Erythroblast (primary cell): ENCODE measurements at places on chromosomes 12 and 14.

- no peak for DNase-seq
These were observed 13.6 kb upstream of the GPR68 start for GRCh38 chr14:91258011-91258618.

GRCh38 chr12:110349514-110350151, 53.9 kb downstream of the ANAPC7 start:
- no peak for DNase-seq

- no peak for DNase-seq
These were observed 66.5 kb downstream of the PUS7L start for GRCh38 chr12:43692064-43692463.

GRCh38 chr12:80551897-80552296, 107.9 kb downstream of the PTPRQ start:
- no peak for DNase-seq

DNA sequence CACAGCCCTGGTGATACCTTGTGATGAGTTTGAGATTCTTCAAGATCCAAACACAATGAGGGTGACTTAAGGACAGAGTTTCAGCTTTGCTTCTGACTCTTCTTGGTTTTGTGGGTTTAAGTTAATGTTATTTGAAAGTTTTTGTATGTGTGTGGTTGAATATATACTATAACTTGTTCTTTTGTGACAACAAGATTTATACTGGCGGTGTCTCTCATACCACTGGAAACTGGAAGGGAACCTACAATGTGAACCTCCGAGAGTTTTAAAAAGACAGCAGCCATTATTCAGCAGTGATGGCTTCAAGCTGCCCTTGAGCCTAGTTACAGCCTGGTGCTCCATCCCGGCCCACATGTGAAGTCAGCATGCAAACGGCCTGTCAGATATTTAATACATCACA, 87.9 kb upstream of the IGF1 start:
- no peak for DNase-seq

DNA sequence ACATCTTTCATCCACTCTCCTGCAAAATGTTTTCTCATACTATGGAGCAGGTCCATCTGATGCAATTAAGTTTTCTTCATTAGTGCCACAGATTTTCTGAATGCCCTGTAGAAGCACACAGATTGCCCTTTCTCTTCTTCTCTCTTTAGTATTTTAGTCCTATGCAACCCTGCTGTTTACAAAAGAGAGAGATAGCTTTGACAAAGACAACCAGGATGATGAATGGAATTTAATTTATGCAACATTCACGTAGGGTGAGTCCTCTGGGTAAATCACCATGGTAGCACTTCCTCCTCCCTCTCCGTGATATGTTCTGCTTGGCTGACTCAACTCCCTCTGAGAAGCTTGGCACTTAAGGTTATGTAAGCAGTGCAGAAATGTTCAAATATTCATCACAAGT, 400.9 kb upstream of the PDE3A start:
- DNase-seq = no peak

- no peak for DNase-seq
These were observed 37.1 kb downstream of the LMO3 start for GRCh38 chr12:16568873-16569272.

DNA sequence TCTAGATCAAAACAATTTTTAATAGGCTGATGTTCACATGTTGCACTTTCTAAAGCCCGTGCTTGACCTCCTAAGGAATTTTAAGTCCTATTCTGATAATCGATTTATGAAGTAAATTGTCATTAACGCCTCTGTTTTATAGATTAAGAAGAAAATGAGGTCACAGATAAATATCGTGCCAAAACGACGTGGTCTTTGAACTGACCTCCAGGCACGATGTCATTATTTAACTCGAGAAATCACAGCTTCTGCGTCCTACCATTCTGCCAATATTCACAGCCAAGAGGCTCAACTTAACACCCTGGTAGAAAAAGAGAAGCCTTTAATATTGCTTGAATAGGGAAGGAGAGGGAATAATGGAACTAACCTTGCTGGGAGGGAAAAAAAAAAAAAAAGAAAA, 888 bp upstream of the EEA1 start:
- DNase-seq = peak; percentile 40

GRCh38 chr12:105474672-105475071, 144.2 kb downstream of the C12orf75 start:
- DNase-seq = no peak

GRCh38 chr14:103504991-103505565, 17.6 kb downstream of the CKB start:
- no peak for DNase-seq

DNA sequence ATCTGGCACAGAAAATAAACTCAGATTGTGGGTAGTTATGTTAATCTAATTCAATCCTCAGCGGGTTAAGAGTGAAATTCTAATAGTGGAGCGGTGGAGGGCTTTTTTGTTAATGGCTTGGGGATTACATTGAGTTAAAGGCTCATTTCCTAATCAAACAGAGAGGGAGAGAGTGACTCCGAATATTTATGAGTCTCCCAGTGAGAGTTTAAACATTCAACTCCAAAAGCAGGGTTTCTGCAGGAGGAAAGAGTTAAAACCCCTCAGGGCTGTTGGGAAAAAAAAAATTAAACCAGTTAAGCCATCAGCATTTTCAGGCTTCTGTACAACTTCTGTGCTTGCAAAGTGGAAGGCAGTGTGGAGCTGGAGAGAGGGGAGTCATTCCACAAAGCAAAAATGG, 62.1 kb upstream of the ESRRB start:
- DNase-seq = no peak

DNA sequence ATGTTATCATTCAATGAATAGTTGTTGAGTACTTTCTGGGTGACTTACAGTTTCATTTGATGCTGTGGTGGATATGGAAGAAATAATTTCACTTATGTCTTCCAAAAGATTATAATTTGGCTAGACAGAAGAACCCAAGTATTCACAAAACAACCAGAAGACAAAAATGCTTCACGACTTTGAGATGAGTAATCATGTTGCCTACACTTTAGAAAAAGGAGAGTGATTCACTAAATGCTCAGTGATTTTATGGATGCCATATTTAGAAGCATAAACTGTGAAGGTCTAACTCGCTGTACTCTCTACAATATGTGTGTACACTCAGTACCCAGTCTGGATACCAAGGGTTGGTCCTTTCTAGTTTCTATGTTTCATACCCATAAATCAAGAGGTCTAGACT, 101.3 kb upstream of the E2F7 start:
- no peak for DNase-seq

- no peak for DNase-seq
These were observed 61.4 kb upstream of the PNMA1 start for GRCh38 chr14:73775339-73776193.

DNA sequence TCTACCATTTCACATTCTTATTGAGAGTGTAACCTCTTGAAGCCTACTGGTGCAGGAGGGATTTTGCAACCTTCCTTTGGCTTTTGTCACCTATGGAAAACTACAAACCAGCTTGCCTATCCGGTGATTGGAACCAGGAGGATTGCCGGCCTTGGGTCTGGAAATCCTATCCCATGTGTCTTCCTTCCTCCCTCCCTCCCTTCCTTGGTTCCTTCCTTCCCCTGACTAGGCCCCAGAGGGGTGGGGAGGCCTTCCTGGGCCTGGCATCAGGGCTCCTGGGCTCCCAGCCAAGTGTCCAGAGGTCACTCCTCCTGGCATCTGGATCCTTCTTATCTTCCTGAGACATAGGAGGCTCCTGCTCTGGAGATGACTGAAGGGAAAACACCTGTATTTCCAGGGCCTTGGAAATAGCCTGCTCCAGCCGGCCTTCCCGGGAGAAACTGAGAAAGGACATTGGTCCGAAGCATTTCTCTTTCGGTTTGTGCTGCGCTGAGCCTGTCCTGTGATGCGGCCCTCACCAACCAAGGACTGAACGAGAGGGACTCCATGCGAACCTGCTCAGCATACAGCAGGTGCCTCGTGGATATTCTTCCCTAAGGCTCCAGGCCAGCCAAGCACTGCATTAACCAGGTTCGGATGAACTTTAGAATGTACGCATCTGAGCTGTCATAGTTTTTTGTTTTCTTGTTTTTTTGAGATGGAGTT, 43.4 kb downstream of the PSMA6 start:
- DNase-seq = peak; percentile 38

GRCh38 chr14:24837280-24838046, 203.5 kb upstream of the GZMB start:
- no peak for DNase-seq

GRCh38 chr12:2429032-2429431, 365.7 kb upstream of the FKBP4 start:
- DNase-seq = no peak

DNA sequence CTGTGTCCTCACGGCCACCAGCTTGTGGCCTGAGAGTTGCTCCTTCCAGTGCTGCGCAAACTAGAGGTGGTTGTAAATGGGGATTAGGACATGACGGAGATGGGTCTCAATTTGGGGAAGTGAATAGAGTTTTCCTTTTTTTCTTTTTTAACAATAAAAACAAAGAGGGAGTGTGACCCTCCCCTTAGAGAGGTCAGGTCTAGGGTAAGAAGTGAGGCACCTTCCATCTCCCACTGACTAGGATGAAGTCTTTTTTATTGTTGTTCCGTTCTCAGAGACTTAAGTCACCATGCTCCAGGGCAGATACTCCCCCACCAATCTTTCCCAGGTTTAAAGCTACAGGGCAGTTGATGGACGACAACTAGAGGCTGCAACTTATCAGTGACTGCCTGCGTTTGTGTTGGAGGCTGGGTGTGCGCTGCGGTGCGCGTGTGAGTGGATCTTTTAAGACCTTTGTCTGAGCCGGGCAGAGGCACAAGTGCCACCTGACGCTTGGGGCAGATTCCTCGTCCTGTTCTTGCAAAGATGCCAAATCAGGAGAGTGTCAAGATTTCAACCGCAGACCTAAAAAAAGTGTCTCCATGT, 2.1 kb upstream of the GSC start:
- DNase-seq = no peak

DNA sequence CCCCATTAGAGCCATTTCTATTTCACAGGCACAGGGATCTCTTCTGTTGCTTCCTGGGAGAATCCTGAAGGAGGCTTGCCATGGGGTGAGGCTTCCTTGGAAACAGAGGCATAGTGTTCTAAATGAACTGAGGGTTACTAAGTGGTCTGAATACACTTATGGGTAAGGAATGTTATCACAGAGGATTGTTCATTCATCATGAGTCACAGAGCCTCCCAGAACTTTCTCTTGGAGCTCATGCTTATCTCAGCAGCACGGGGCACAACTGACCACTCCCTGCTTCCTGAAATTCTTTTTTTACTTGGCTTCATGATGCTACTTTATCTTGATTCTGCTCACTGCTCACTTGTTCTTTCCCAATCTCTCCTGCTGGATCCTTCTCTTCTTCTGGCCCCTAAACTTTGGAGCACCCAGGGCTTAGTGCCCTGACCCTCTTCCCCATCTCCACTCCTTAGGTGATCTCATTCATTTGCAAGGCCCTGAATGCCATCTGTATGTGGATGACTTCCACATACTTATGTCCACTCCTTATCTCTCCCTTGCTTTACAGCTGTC, 57.9 kb downstream of the ANO6 start:
- peak; percentile 13 for DNase-seq

DNA sequence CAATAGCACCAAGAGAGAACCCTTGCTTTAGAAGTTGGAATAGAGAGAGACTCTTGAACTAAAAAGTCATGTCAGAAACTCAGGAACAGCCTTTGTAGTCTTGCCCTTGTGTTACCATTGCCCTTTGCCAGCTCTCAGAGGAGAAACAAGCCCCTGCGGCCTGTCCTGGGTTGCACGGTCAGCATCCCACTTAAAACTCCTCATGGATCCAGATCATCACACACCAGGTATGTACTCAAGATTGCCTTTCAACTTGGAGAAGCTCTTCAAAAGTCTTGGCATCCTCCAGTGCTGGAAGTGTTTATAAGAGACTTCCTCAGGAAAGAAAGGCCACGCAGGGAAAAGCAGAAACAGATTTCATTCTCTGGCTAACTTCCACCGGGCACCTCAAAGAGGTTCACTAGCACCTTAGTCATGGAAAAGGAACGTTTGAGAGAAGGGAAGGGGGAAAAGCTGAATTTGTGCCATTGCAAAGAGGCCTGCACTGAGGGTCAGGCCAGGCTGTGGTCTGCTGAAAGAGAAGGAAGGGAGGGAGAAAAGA, 594.2 kb downstream of the MED13L start:
- no peak for DNase-seq

GRCh38 chr14:37591311-37591940, 3.6 kb downstream of the FOXA1 start:
- no peak for DNase-seq

DNA sequence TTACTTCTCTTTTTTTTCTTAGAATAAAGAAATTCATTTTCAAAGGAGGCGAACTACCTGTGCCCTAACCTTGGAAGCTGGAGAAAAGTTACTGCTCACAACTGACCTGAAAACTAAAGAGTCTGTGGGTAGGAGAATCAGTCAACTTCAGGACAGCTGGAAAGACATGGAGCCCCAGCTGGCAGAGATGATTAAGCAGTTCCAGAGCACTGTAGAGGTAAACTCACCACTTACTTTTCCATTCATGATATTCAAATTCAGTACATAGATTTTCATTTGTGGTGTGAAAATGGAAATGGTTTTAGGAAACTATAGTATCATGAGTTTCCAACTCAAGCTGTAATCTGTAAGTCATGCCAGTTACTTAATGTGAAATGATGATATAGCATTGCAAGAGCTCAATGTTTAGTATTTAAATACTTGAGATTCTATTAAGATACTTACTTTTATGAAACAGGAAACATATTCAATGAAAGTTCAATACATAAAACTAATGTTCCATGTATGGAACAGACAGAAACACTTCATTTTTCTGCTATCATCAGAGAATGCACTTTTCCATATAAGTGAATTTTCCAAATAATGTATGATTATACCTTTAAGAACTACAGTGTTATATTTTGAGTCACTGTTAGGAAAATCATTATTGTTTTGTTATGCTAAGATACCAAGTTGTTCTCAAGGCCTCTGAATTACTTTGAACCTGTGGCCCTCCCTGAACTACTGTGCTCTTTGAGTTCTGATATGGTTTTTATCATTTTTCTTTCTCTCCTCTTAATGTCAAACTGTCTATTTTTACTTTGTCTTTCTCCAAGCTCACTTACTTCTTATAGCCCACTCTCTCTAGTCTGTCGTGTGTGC, 119.0 kb downstream of the ESR2 start:
- no peak for DNase-seq

DNA sequence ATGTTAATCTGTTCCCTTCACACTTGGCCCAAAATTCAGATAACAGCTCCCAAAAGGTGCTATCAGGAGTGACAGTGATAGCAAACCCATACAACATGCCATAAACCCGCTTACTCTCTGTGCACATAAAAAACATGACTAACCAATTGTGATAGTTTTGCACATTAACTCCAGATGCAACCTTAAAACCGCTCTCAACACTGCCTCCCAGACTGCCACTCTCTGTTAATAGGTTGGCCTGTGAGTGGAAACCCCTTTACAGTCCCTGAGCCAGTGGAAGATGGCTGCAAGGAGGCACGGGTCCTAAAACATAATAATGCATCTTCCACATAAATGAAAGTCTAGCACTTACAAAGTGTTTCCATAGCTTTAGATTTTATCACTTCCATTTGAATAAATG, 12.0 kb upstream of the TMTC1 start:
- DNase-seq = no peak

- no peak for DNase-seq
These were observed 19.5 kb upstream of the HHIPL1 start for GRCh38 chr14:99625476-99625875.

GRCh38 chr14:47102472-47102871, 450.9 kb upstream of the RPL10L start:
- no peak for DNase-seq
